H54 (cell line): ENCODE measurements at places on chromosomes 6 and 20.

DNA sequence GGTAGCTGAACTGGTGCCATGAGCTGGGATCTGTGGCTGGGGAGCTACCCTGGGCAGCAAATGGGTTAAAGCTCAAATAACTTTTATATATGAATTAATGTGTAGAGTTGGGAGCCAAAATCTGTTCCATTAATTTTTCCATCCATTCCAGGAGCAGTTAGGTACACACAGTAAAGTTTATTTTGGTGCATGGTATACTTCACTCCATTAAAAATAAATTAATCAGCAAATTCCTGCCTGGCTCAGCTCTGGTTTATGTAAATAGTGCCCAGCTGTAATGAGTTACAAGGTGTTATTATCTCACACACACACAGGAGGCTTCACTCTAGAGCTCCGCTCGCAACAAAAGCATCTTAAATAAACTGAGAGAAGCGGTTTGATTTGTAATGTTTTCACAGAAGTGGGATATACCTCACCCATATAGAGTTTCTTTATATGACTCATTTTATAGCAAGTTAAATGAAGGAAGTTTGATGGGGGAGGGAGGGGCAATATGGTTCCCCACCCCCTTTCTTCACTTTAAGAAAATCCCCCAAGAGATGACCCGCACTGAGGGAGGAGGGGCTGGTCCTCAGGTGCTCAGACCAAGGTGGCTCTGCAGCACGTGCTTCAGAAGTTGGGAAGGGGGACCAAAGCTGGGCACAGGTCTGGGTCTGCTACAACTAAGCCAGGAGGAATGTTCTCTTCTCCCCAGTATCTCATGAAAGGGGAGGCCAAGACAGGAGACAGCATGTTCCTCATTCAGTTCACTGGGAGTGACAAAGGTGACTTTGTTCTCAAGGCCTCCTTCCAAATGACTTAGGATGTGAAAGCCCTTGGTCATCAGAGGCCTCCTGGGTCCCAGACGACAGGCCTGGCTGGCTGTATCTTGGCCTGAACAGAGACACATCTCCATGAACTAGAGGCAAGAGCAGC is 10.5 kb upstream of the FAM83C start:
- no peak for DNase-seq

DNA sequence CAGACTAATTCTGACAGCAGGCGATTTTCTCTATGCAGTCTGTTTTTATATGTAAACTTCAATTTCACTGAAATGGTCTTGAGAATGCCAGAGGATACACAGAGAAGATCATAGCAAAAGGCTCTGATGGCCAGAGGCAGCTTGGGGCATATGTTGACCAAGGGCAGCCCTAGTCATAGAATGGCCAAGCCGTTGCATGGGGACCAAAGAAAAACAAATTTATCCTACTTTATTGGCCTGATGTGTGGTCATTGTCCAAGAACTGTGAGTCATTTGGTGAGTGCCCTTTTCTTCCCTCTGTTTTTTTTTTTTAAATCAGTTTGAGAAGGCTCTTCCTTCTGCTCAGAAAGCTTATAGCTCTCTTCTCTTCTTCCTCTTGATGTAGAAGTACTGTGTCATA is 5.8 kb downstream of the HDGFL1 start:
- DNase-seq: no peak

- no peak for DNase-seq
Observed at GRCh38 chr6:151961809-151962208, 154.3 kb downstream of the ESR1 start.

GRCh38 chr20:33832103-33832804 is 21.1 kb downstream of the CHMP4B start:
- no peak for DNase-seq

DNA sequence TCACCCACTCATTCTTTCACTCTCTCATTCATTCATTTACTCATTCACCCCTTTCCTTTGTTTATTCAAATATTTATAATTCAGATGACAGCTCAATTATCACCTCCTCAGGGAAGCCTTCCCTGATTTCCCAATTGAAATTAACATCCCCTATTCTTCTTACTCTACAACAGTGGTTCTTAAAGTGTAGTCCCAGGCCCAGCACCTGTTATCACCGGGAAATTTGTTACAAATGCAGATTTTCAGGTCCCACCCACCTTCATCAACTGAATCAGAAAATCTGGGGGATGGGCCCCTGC is 30.3 kb downstream of the KIAA1755 start:
- no peak for DNase-seq

- DNase-seq: peak; percentile 13
Observed at GRCh38 chr6:150252714-150253444, 110.0 kb downstream of the PPP1R14C start.

GRCh38 chr6:165109011-165109410 is 200.4 kb downstream of the C6orf118 start:
- no peak for DNase-seq

- DNase-seq: no peak
Observed at GRCh38 chr20:34954904-34955230, 739 bp downstream of the GSS start.

- DNase-seq: no peak
Observed at GRCh38 chr20:57840504-57841296, 130.9 kb upstream of the PMEPA1 start.

GRCh38 chr6:143555071-143555492 is 43.6 kb upstream of the FUCA2 start:
- no peak for DNase-seq

GRCh38 chr6:159490298-159490937 is 202.6 kb downstream of the SOD2 start:
- DNase-seq: no peak

DNA sequence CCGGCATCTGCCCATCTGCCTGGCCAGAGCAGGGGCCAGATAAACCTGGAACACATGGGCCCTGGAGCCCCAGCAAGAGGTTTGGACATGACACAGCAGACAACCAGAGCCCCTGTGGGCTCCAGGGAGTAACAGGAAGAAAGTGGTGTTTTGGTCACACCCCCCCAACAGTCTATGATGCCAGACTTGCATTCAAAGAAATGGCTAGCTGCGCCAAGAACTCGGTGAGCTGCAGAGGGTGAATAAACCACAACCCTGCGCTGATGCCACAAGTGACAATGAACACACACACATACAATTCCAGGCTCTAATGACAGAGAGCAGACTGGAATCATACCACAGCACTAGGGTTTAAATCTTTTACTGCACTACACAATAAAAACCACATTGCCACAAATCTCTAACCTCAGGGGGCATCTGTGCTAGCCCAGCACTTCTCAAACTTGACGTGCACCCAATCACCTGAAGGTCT is 34.0 kb downstream of the TRERF1 start:
- no peak for DNase-seq

GRCh38 chr6:17930321-17930993 is 57.0 kb downstream of the KIF13A start:
- no peak for DNase-seq

- no peak for DNase-seq
Observed at GRCh38 chr20:50385733-50386640, 124.2 kb upstream of the PTPN1 start.

GRCh38 chr6:130494729-130495128 is 128.9 kb downstream of the TMEM200A start:
- DNase-seq: no peak

- no peak for DNase-seq
Observed at GRCh38 chr6:41274256-41274655, 12.2 kb downstream of the TREM1 start.

DNA sequence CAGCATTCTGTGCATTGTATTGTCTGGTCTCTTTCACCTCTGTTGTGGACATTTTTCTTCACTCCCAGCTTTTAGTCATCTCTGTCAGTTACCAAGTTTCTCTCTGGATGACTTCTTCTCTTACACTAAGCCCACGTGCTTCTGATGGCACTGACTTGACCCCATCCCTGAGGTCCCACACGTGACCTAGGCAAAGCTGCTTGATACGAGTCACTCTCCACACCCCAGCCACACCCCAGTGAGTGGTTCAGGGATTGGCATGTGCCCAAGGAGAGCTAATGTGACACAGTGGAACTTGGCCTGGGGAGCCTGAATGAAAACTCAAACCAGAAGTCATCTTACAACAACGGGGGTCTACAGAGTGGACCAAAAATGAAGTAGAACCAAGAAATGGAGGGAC is 32.2 kb downstream of the HTR1E start:
- DNase-seq: no peak

DNA sequence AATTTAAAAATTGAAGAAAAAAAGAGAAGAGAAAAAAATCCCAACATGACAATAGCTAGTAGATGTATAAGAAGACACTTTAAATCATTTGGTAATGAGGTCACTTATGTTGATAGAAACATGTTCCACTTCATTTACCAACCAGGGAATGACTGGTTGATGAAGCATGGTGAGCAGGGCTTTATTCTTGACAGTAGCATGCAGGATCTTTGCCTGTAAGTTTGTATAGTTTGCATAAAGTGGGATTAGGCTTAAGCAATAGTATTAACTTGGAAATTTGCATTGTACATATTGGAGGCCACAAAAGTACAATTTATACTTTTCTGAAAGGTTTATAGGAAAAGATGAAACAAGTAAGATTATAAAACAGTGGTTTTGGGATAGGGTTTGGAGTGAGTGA is 67.0 kb downstream of the NOX3 start:
- DNase-seq: no peak

DNA sequence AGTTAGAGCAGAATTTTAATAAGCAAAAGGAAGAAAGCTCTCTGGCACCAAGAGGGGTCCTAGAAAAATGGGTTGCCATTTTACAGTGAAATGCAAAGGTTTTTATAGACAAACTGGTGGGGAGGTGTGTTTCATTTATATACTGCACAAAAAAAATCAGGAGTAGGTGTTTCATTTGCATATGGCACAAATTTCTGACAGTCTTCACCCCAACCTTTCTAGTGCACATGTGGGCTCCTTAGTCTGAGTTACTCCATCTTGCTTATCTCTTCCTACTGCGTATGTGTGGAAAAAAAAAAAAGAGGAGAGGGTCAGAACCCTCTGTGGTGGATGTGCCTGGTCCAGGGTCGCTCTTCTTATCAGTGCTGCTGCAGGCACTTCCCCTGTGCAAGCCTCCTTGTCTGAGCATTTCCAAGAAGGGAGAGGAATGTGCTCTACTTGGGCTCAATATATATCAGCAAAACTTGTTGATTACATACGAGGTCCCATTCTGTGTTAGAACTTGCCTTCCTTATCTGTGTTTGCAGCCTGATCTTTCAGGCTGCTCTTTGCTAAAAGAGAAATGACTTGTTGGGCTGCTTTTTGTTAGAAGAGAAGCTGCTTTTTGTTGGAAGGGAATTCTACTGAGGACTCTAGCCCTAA is 59.0 kb upstream of the MRAP2 start:
- DNase-seq: no peak

DNA sequence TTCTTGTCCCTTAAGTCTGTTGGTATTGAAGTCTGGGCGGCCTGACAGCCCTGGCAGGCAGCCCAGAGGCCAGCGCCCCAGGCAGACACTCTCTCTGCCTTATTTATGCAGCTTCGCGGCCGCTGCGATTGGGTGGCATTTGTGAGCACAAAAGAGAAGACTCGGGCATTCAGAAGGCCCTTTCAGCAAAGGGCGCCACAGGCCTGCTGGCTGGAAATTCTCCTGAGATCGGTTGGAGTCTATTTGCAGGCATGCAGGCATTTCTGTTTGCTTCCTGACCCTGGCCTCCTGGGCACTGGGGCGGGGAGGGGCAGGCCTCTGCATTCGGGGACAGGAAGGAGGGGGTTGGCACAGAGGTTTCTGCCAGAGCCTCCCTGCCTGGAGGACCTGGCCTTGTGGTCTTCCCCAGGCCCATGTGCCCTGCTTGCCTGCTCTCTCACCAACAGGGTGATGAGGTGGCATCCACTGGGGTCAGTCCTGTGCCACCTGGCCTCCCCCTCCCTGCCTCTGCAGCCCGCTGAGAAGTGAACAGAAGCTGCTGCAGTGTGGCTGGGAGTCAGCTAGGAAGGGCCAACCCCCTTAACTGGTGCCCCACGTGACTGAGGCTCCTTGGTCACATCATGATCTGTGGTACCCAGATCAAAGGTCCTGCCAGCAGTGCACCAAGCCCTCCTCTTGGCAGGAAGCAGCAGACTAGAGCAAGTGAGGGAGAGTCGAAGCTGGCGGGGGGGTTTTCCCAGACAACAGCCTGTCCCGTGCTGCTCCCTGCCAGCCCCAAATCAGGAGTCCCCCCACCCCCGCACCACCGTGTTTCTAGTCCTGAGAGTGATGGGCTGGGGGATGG is 16.6 kb upstream of the CCDC167 start:
- no peak for DNase-seq

GRCh38 chr6:37584654-37585522 is 85.2 kb upstream of the CCDC167 start:
- no peak for DNase-seq

DNA sequence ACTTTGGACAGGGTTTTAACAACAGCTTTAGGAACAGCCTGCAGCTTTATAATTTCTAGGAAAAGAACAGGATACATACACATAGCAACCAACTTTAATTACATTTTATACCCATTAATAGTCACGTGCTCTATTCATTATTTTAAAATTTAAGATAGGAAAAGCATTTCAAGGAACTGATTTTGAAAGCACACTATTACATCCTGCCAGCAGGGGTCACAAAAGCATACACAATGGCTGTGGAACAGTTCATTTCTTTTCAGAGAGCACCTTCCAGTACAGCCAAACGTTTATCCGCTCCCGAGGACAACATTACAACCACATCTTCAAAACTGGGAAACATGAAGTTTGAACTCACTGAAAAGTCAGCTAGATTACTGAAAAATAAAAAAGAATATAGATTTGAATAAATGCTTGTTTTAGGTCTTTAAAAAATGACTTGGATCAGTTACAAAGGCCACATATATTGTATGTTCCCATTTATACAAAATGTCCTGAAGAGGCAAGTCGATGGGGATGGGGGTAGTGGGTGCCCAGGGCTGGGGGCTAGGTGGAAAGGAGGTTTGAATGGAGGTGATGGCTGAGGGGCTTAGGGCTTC is 104.6 kb upstream of the EXOC2 start:
- no peak for DNase-seq

- no peak for DNase-seq
Observed at GRCh38 chr6:139846538-139847456, 472.3 kb upstream of the CITED2 start.

GRCh38 chr6:162217058-162217457 is 510.5 kb downstream of the PRKN start:
- no peak for DNase-seq
